ENCODE measurements at places on chromosomes 12 and 14. TPM values are rescaled to one million over a fixed set of nuclear protein-coding genes. Genes with fewer than 3 reads are reported as not detected.

DNA sequence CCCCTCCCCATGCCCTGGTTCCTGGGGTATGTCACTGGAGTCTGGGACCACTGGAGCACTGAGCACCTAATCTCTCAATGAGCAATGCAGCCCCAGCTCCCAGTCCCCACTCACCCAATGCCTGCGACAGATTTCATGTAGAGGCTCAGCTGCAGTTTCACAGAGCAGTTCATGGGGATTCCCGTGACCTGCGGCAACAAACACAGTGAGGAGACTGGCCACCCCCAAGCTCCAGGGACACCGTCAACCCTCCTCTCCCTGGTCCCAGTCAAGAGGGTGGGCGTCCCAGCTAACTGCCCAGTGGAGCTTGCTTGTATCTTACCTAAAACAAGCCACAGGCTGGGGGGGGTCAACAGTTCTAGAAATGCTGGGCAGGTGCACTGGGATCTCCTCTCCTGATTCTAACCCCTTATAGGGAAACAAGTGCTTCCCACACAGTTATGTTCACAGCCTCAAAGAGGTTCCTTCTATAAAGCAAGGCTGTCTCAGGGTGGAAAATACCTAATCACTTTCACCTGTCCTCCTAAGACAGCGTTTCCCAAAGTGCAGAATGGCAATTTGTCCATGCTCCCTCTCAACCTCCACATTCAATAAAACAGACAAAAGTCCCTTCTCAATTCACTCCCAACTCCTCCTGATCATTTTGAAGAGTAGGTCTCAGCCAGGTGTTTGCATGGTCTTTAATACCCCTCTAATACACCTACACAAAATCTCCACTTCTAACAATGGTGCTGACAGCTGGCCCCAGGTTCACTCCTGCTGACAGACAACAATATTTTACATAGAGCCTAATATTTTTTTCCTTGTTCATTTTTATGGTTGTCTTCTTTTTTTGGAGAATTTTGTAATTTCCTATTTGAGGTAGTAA is 68.3 kb downstream of the SCARB1 start:
- no peak for DNase-seq

Gene B4GALNT1
- total RNA-seq: 2.7 TPM

DNA sequence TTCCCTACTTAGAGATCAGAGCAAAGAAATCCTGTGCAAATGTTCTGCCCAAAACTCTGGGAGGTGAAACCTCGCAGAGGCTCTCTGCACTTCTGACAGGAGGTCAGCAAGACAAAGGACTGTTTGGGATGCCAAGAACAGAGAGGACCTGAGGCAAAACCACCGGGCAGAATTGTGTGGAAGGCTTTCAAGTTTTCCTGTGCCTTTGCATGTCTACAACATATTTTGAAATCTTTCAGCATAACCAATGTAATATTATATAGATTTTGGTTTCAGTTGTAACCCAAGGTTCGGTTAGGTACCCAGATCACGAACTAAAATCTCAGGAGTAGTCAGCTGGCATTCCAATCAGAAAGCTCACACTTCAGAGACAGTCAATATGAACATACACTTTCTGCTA is 99.4 kb upstream of the PLEKHA5 start:
- DNase-seq: no peak

GRCh38 chr14:51744372-51745130 is 92.8 kb downstream of the FRMD6 start:
- DNase-seq: no peak
